ENCODE measurements at places on chromosomes 5 and 9.

- no peak for DNase-seq
Observed at GRCh38 chr9:130732793-130733221, 39.2 kb downstream of the EXOSC2 start.

- DNase-seq = no peak
Observed at GRCh38 chr5:157479612-157480510, 19.8 kb downstream of the NIPAL4 start.

DNA sequence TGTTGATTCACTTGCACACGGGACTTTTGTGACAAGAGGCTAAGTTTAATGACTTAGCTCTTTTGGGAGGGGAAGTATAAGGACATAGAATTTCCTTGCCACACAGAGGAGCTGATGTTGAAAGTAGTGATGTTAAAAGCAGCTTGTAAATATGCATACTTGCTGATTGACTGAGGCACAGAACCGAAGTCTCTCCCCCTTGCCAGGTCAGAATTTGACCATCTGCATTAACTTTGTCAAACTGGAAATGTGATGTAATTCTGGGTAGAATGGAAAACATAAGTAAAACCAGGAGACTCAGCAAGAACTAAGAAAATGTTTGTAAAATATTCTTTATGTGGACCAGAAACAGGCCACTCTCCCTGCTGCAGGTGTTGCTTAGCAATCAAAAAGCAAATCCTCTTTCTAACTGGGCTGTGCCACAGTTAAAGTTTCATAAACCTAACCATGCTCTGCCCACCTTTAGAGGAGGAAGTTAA lies 284.2 kb downstream of the NR3C1 start:
- DNase-seq = no peak

GRCh38 chr9:31799953-31800609 lies 584.4 kb upstream of the ACO1 start:
- DNase-seq = no peak

DNA sequence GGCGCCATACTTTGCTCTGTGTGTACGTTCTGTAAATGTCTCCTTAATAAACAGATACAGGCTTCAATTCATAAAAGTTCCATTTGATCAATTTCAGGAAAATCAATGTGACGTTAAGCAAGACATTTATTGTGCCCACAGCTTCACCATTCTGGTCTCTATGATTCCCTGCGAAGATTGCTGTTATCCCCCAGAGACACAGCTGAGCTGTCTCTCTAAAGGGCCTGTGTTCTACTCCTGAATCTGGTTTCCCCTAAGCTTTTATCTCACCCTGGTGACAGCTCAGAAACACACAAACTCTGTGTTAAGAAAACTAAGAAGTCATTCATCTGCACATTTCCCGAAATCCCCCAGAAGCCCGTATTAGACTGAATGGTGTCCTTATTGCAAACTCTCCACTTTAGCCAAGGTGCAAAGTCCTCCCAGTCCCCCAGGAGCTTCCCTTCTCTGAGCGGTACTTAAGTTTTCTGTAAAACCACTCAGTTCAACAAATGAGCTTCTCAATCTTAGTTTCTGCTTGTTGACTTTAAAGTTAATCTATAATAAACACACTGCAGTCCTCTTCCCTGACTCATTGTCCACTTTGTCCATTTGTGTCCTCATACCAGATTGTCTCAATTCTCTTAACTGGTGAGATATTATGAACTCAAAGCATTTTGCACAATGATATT lies 1.4 kb upstream of the C5orf15 start:
- no peak for DNase-seq
